ENCODE measurements at places on chromosomes 6 and 20.

GRCh38 chr6:30951907-30952469 lies 11.2 kb downstream of the MUCL3 start:
- no peak for DNase-seq

DNA sequence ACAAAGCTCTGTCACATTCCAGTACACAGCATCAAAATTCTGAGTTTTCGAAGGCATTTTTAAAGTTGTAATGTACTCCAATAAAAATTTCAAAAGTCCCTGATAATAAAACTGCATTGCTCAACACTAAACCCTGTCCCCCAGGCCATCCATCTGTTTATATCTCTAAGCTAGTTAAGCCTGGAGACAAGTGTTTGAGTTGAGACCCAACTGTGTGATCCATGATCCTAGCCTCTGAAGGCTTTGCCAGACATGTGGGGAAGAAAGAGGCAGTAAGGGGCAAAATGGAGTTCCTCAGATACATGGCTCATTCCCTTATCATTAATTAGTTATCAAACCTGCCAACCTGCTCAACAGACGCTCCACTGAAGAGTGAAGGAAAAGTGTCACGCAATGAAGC lies 198.4 kb downstream of the ISM1 start:
- no peak for DNase-seq

DNA sequence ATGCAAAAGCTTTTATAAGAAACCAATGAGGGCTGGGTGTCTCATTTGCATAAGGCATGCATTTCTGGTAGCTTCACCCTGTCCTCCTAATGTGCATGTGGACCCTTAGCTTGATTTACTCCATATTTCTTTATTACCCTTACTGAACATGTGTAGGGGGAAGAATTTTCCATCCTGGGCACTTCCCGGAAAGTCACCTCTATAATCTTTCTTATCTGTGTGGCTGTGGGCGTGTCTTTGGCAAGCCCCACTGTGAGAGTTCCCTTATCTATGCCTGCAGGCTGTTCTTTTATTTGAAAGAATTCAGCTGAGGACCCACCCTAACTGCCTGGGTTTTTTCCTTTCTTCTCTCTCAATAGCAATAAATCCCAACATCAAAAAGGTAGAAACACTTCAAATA lies 627.8 kb downstream of the DOK5 start:
- DNase-seq, result no peak

DNA sequence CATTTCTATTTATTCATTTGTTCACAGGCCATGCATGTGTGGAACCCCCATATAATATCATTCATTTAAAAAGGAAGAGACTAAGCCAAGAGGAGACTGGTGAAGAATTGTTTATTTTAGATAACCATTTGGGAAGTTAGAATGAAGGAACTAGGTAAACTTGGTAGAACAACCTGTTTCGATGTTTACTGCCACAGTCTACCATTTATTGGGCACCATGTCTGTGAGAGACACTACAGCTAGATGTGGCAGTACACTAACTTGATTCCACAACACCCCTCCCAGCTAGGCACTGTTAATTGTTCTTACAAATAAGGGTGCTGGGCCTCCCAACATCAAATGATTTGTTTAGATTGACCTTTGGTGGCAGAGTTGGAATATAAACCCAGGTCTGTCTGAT lies 592.4 kb downstream of the EPM2A start:
- DNase-seq, result no peak

GRCh38 chr6:14897831-14898230 lies 348.0 kb upstream of the JARID2 start:
- DNase-seq, result peak; percentile 33

Measured in inflammatory macrophage treated with lipopolysaccharide for 1 hour (primary cell).